T-helper 17 cell (primary cell): ENCODE measurements at places on chromosomes 12 and 14. TPM values are rescaled to one million over a fixed set of nuclear protein-coding genes. Genes with fewer than 3 reads are reported as not detected.

Gene IQSEC3
- 0.60 TPM for total RNA-seq

Gene DENND5B
- 0.94 TPM for total RNA-seq

Gene IGF1
- total RNA-seq, result not detected

Gene NTF3
- not detected for total RNA-seq

Gene SELPLG
- total RNA-seq, result 91.3 TPM

Gene CLEC1B
- total RNA-seq, result 0.94 TPM

Gene CD69
- 1,104 TPM for total RNA-seq

Gene GAPDH
- 695 TPM for total RNA-seq

Gene GLT8D2
- not detected for total RNA-seq

Gene CDCA4
- total RNA-seq, result 16.1 TPM

Gene SRSF5
- total RNA-seq, result 1,459 TPM

Gene FAM186B
- 0.39 TPM for total RNA-seq

Gene TMEM132D
- total RNA-seq, result not detected

Gene CLEC7A
- total RNA-seq, result 3.2 TPM

DNA sequence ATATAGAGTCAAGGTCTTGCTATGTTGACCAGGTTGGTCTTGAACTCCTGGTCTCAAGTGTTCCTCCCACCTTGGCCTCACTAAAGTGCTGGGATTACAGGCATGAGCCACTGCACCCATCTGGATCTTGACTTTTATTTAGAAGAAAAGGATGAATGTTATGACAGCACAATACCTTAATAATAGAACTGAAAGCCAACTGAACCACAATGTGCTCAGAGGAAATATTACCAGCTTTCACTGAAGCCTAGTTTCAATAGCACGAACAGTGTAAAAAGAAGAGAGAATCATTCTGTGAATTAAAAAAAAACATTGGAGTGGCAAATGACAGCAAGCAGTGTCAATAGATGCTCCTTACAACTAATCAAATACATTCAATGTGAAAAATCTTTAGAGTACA, 239.2 kb upstream of the RMST start:
- H3K4me3 ChIP-seq, result no peak overlapping the region
- DNase-seq, result no peak
- no peaks in the 10 kb centered on the region for H3K27me3 ChIP-seq
- peaks cover 3% of the 10 kb centered on the region for H3K36me3 ChIP-seq
- no peaks in the 10 kb centered on the region for H3K4me1 ChIP-seq
- no peak overlapping the region for H3K27ac ChIP-seq

DNA sequence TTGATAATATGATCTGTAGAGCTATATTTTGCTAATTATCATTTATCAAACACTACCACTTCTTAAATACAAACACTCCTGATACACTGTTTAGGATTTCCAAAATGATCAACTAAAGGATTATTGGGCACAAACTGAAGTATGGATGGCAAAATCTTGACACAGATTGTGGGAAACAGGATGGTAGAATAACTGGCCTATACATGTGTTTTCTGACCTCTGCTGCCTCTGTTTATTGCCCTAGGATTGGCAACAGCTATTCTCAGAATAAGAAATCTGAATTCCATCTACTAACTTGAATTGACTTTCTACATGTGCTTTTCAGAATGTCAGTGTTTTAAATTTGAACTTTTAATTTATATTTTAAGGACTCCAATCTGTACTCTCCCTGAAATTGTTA, 209.1 kb downstream of the MED13L start:
- peaks cover 22% of the 10 kb centered on the region for H3K4me1 ChIP-seq
- no peaks in the 10 kb centered on the region for H3K36me3 ChIP-seq
- DNase-seq, result no peak
- no peak overlapping the region for H3K4me3 ChIP-seq
- no peaks in the 10 kb centered on the region for H3K27me3 ChIP-seq

GRCh38 chr14:68824517-68825347, 31.9 kb upstream of the ZFP36L1 start:
- no peak overlapping the region for H3K27ac ChIP-seq
- H3K27me3 ChIP-seq, result no peaks in the 10 kb centered on the region
- H3K36me3 ChIP-seq, result no peaks in the 10 kb centered on the region
- no peak overlapping the region for H3K4me3 ChIP-seq
- no peak for DNase-seq

DNA sequence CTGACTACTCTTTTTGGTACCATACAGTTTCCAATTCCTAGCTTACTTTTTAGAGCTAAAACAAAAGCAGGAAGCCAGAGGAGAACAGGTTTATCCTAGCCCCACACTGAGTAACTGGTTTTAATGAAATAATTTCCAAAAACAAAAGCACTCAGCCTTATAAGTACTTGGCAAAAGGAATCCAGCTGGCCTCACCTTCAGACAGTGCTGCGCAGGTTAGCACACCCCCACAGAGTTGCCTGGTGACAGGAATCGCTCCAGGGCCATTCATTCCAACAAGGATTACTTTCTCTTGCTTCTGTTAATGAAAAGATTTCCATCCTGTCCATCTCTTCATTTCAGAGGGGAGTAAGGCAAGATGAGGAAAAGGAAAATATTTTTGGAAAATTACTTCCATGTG, 84.6 kb downstream of the SCFD1 start:
- H3K27me3 ChIP-seq, result no peaks in the 10 kb centered on the region
- peaks cover 9% of the 10 kb centered on the region for H3K36me3 ChIP-seq
- H3K4me3 ChIP-seq, result no peak overlapping the region
- no peak for DNase-seq
- peak overlapping the region; percentile 6 for H3K27ac ChIP-seq

DNA sequence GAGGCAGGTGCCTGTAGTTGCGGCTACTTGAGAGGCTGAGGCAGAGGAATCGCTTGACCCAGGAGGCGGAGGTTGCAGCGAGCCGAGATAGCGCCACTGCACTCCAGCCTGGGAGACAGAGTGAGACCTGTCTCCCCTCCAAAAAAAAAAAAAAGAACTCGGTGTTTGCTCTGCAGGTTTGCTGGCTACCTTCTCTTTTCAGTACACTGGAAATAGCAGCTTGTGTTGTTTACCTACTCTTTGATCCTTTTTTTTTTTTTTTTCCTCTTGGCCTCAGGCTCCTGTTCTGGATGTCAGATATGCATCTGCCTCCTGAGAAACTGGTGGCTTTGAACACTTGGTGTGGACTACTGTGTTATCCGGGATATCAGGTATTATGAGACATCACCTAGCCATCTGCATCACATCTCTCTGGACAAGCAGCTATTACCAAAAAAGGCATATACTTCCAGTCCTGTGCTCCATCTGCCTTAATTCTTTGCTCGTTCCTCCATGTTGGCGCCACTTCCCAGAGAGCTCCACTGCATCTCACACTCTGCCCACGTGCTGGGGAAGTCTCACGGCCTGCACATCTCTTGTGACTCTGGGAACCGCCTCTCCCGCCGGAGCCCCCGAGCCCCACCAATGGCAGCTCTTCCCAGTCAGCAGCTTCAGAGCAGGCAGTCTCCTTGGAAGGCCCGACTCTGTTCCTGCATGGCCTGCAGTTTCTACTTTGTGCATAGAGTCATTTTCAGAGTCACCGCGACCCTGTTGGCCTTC, 50.9 kb upstream of the TRAF3 start:
- no peaks in the 10 kb centered on the region for H3K4me1 ChIP-seq
- H3K36me3 ChIP-seq, result peaks cover 14% of the 10 kb centered on the region
- DNase-seq, result no peak
- H3K27me3 ChIP-seq, result no peaks in the 10 kb centered on the region
- H3K4me3 ChIP-seq, result no peak overlapping the region
- H3K27ac ChIP-seq, result no peak overlapping the region

- H3K27me3 ChIP-seq, result peaks cover 13% of the 10 kb centered on the region
- no peak for DNase-seq
- no peaks in the 10 kb centered on the region for H3K36me3 ChIP-seq
Measured at GRCh38 chr12:5780536-5780935, 164.5 kb downstream of the ANO2 start.

DNA sequence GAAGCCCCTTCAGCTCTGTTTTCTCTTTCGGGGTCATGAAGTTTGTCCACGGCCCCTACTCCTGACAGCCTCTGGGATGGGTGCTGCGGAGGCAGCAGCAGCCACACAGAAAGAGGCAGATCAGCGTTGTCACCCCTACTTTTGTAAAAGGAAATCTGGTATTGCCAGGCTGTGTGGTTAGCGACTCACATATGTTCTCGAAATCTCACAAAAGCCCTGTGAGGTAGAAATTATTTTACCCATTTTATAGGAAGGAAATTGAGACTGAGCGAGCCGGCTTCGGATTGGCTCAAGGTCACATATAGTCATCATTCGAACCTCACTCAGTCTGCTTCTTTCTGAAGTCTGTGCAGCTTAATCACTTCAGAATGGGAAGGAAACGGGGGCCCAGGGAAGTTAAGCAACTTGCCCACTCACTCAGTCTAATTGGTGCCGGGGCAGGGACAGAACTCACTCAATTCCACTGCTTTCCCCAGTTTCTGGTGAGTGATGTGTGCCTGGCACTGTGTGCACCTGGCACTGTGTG, 1.1 kb upstream of the CKAP4 start:
- H3K27me3 ChIP-seq, result no peaks in the 10 kb centered on the region
- H3K27ac ChIP-seq, result peak overlapping the region; percentile 93
- DNase-seq, result no peak
- peak overlapping the region; percentile 88 for H3K4me3 ChIP-seq

GRCh38 chr12:14621826-14622225, 54.1 kb upstream of the PLBD1 start:
- H3K36me3 ChIP-seq, result no peaks in the 10 kb centered on the region
- no peak overlapping the region for H3K27ac ChIP-seq
- no peak overlapping the region for H3K4me3 ChIP-seq
- peaks cover 10% of the 10 kb centered on the region for H3K4me1 ChIP-seq
- peaks cover 21% of the 10 kb centered on the region for H3K27me3 ChIP-seq

DNA sequence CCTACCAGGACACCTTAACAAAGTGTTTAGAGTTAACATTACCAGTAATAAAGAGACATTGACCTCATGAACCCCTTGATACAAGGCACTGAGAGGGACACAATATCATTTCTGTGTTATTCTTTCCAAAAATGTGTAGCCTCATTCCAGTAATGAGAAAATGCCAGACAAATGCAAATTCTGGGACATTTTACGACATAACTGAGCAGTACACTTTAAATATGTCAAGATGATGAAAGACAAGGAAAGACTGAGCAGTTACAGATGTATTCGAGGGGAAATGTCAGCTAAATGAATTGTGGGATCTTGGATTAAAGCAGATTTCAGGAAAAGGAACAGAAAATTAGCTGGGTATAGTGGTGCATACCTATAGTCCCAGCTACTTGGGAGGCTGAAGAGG, 255.6 kb downstream of the ERC1 start:
- DNase-seq, result no peak
- no peak overlapping the region for H3K4me3 ChIP-seq
- no peaks in the 10 kb centered on the region for H3K27me3 ChIP-seq
- no peaks in the 10 kb centered on the region for H3K4me1 ChIP-seq

- H3K36me3 ChIP-seq, result no peaks in the 10 kb centered on the region
- no peak for DNase-seq
- no peak overlapping the region for H3K4me3 ChIP-seq
- no peaks in the 10 kb centered on the region for H3K27me3 ChIP-seq
- no peaks in the 10 kb centered on the region for H3K4me1 ChIP-seq
Measured at GRCh38 chr12:14896521-14897169, 11.0 kb upstream of the MGP start.

DNA sequence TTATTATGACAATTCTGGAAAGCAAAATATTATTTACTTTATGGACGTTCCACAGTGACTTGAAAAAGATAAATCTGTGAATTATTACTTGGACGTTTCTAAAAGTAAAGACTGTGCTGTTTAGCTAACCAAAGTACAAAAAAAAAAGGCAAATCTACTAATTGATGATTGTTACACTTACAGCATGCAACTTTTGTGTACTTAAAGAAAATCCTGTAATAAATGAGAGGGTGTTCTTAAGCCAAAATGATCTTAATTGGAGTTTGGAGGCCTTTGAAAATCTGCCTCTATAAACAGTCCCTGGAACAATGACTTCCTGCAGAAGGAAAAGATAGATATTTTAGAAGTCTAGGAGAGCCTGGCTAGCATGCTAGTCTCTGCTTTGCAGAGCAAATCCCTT, 434.0 kb upstream of the SYT1 start:
- H3K4me3 ChIP-seq, result no peak overlapping the region
- no peaks in the 10 kb centered on the region for H3K36me3 ChIP-seq
- H3K4me1 ChIP-seq, result no peaks in the 10 kb centered on the region
- H3K27ac ChIP-seq, result no peak overlapping the region
- no peaks in the 10 kb centered on the region for H3K27me3 ChIP-seq
- DNase-seq, result no peak

DNA sequence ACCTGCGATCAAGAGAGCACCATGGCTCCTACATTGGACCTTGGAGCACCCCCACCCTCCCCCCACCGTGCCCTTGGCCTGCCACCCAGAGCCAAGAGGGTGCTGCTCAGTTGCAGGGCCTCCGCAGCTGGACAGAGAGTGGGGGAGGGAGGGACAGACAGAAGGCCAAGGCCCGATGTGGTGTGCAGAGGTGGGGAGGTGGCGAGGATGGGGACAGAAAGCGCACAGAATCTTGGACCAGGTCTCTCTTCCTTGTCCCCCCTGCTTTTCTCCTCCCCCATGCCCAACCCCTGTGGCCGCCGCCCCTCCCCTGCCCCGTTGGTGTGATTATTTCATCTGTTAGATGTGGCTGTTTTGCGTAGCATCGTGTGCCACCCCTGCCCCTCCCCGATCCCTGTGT, 1.8 kb upstream of the RNU7-1 start:
- no peak for DNase-seq
- H3K4me3 ChIP-seq, result no peak overlapping the region
- no peaks in the 10 kb centered on the region for H3K27me3 ChIP-seq
- peaks cover 44% of the 10 kb centered on the region for H3K4me1 ChIP-seq

- peak; percentile 58 for DNase-seq
- peaks cover 16% of the 10 kb centered on the region for H3K4me1 ChIP-seq
- H3K27me3 ChIP-seq, result no peaks in the 10 kb centered on the region
Measured at GRCh38 chr14:101961011-101961721, 3.2 kb upstream of the DYNC1H1 start.

DNA sequence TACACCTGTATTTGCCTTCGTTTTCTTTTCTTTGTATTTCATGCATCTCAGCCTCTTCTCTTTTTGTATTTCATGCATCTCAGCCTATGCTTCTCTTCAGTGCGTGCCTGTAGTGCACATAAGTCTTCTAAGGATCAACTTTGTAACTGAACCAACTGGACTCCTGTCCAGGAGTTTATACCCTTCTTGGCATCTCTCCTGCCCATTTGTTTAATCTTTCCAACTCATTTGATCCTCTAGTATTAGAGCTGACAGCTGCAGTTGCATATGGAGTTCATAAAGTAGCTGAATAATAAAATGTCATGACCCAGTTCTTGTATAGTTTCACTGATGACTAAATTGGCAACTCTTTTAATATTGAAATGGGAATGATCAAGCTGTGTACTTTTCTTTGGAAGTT, 89.7 kb downstream of the FGD4 start:
- no peak overlapping the region for H3K27ac ChIP-seq
- no peaks in the 10 kb centered on the region for H3K4me1 ChIP-seq
- peaks cover 4% of the 10 kb centered on the region for H3K27me3 ChIP-seq
- DNase-seq, result no peak
- H3K36me3 ChIP-seq, result no peaks in the 10 kb centered on the region
- no peak overlapping the region for H3K4me3 ChIP-seq

GRCh38 chr12:46959502-46959901, 119.9 kb upstream of the PCED1B start:
- no peak for DNase-seq
- no peak overlapping the region for H3K4me3 ChIP-seq
- peaks cover 38% of the 10 kb centered on the region for H3K27me3 ChIP-seq

- DNase-seq, result no peak
- H3K4me1 ChIP-seq, result peaks cover 36% of the 10 kb centered on the region
- H3K36me3 ChIP-seq, result peaks cover 9% of the 10 kb centered on the region
Measured at GRCh38 chr12:103956509-103957027, 9.1 kb upstream of the TDG start.

- no peak overlapping the region for H3K4me3 ChIP-seq
- no peaks in the 10 kb centered on the region for H3K4me1 ChIP-seq
- no peak overlapping the region for H3K27ac ChIP-seq
- no peaks in the 10 kb centered on the region for H3K36me3 ChIP-seq
- no peaks in the 10 kb centered on the region for H3K27me3 ChIP-seq
Measured at GRCh38 chr12:125999628-126000027, 934.4 kb downstream of the AACS start.
